H4 (cell line): ENCODE measurements at places on chromosomes 6 and 20. TPM values are rescaled to one million over a fixed set of nuclear protein-coding genes. Genes with fewer than 3 reads are reported as not detected.

- peak; percentile 43 for DNase-seq
Measured at GRCh38 chr20:38222231-38222922, 38.2 kb downstream of the KIAA1755 start.

The PLG gene
- not detected in 2 replicates for total RNA-seq

The STXBP5 gene
- 7.7 and 18.5 TPM in 2 replicates for total RNA-seq

- no peak for DNase-seq
Measured at GRCh38 chr6:98041921-98042320, 758.9 kb upstream of the MMS22L start.

- peak; percentile 73 for DNase-seq
Measured at GRCh38 chr20:25496968-25497401, 88.3 kb downstream of the NINL start.

The TMEM74B gene
- 0.52 TPM in 1 of 2 replicates, not detected in the other for total RNA-seq

- DNase-seq: no peak
Measured at GRCh38 chr20:38190936-38191371, 25.9 kb upstream of the TGM2 start.

- DNase-seq: no peak
Measured at GRCh38 chr6:132511831-132512220, 1.1 kb downstream of the STX7 start.

The CST5 gene
- not detected in 2 replicates for total RNA-seq

GRCh38 chr6:157068691-157069324 lies 254.5 kb downstream of the TMEM242 start:
- DNase-seq: no peak
